Fibroblast of gingiva (primary cell): ENCODE measurements at places on chromosomes 7 and 10.

DNA sequence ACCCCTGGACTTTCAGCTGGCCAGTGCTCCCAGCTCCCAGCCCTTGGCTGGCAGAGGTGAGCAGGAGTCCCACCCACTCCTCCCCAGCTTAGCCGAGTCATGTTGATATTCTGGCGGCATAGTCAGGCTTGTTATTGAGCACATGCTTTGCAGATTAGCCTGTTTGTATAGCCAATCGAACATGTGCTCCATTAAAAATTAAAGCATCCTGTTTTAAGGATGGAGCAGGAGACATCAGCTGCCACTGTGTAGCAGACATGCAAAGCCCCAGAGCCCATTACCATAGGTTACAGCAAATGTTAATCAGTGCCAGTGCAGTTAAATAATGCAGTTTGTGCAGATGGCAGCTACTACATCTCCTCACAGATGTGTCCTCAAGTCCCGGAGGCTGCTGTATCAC, 574.6 kb upstream of the GALNT17 start:
- DNase-seq, result no peak

- DNase-seq, result no peak
These were observed 435.5 kb downstream of the CALN1 start for GRCh38 chr7:71976645-71977044.

- DNase-seq, result no peak
These were observed 86.8 kb upstream of the ANKRD1 start for GRCh38 chr10:91007655-91008054.

GRCh38 chr7:95398155-95398940, 2.2 kb upstream of the PON3 start:
- DNase-seq, result no peak

DNA sequence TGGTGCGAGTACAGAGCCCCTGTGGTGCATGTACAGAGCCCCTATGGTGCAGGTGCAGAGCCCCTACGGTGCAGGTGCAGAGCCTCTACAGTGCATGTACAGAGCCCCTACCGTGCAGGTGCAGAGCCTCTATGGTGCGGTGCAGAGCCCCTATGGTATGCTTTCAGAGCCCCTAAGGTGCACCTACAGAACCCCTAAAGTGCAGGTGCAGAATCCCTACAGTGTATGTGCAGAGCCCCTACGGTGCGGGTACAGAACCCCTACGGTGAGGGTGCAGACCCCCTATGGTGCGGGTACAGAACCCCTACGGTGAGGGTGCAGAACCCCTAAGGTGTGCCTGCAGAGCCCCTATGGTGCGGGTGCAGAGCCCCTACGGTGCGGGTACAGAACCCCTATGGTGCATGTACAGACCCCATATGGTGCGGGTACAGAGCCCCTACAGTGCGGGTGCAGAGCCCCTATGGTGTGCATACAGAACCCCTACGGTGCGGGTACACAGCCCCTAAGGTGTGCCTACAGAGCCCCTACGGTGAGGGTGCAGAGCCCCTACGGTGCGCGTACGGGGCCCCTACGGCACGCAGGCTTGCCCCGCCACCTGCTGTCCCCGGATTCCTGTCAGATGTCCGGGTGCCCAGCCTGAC, 53.5 kb downstream of the MGMT start:
- DNase-seq, result no peak

DNA sequence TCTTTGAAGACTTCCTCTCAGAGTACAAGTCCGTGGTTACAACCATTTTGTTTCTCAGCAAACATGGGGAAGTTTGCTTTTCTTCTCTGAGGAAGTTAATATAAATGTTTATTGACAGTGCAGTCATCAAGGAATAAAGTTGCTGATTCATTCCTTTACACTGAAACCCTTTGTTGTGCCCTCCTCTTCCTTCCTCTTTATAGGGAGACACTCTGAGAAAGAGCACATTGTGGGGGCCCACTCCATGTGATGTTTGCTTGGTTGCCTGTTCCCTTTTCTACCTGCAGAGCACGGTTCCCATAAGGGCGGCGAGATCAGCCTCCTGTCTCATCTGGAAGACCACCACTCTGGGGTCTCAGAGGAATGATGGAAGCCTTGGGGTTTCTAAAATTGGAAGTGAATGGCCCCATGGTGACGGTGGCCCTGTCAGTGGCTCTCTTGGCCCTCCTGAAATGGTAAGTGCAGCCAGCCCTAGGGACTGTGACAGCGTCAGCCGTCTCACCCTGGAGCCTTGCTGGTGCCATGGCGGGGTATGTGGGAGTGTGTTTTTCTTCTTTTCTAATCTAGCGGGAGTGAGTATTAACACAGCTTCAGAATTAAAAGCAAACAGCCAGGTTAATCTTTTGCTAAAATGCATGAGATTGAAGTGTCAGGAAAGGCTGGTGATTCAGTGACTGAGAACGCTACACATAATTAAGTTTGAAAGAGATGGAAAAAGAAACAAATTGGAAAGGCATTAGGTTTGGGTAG, at the start of gene TBXAS1:
Gene TBXAS1 (plus strand): TSS at position 240 of the 750 bp plus-strand sequence. CDS start 127 bp downstream, at position 367.
- no peak for DNase-seq

DNA sequence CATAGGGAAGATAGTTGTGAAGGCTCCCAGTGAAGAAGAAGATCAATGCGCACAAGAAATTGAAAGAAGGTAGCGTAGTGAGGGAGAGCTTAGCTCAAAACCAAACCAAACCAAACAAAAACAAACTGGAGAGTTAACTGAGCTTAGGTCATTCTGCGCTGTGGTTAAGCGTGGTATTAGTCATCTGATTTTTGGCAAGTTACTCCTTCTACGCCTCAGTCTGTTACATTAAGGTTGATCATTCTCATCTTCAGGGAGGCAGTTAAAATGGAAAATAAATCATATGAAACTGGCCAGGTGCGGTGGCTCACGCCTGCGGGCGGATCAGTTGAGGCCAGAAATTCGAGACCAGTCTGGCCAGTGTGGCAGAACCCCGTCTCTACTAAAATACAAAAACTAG, 259.7 kb downstream of the EXOC4 start:
- peak; percentile 81 for DNase-seq

- peak; percentile 19 for DNase-seq
These were observed 70.1 kb downstream of the RNF133 start for GRCh38 chr7:122628651-122629411.

DNA sequence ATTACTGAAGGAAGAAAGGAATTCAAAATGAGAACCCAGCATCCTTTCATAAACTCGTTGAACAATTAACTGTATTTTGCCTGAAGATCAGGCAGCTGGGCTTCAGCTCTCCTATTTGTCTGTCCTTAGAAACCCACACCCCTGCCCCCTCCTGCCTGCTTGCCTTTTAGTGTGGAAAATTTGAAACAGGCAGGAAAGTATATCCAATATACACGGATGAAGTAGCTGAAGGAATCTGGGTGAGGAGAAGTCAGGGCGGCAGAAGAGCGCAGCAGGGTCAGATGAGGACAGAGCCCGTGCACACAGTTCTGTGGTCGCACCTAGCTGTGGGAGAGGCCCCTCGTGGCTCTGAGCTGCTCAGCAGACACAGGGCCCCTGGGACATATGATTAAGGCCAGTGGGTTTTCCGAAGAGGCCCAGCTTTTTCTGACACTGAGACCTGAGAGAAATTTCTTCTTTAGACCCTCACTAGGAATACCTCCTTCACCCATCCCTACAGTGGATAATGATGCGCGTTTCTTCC, 87.9 kb downstream of the ACTR3B start:
- no peak for DNase-seq

DNA sequence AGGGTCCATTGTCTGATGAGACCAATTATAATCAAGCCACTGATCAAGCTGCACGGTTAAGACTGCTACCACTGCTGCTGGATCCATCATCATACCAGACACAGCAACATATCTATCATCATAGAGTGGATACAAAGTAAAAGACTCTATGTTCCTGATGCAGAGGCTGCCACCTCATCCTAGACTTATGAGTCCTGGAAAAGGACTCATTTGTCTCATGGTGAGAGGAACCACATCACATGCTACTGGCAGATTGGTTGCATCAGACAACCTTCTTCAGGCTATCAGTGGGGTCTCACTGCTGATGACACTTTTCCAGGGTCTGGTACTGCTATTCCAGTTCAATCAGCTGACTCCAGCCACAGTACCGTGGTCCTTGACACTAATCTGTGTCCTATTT, 79.0 kb downstream of the ABI1 start:
- no peak for DNase-seq

- no peak for DNase-seq
These were observed 23.3 kb downstream of the INHBA start for GRCh38 chr7:41679566-41679965.

- no peak for DNase-seq
These were observed 369.5 kb downstream of the ABCA13 start for GRCh38 chr7:48540746-48541145.

DNA sequence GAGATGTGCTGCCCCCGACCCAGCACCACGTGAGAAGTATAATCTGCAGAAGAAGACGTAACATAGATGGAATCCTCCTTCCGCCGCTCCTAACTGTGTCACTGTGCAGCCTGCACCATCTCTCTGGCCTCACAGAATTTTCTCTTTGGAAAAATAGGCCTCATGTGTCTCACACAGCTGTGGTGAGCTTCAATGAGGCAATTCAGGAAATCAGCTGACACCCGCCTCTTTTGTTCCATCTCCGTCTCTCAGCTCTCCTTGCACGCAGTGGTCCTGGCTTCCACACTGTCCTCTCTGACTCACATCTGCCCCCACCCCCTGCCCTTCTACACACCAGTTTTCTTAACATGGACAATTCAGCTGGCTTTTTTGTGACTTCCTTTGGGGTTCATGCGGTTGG, 7.2 kb downstream of the C10orf90 start:
- peak; percentile 52 for DNase-seq

DNA sequence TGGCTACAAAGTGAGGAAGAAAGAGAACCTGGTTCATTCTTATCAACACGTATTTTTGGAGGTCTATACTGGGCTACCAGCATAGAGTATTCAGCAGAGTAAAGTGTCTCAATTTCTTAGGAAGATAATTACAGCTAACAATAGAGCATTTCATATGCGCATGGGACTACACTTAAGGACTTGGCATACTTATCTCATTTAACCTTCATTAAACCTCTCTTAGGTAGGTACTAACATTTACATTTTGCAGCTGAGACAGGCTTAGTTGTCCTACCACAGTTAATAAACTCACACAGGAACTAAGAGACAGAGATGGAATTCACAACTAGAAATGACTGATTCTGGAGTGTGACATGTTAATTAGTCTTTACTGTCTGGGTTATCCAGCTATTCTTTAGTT, 66.6 kb downstream of the NRBF2 start:
- no peak for DNase-seq

GRCh38 chr7:39911167-39911566, 38.9 kb upstream of the CDK13 start:
- no peak for DNase-seq

GRCh38 chr10:129024046-129024445, 443.0 kb upstream of the MGMT start:
- no peak for DNase-seq

GRCh38 chr7:111708072-111708471, 145.8 kb upstream of the IMMP2L start:
- DNase-seq, result peak; percentile 41

GRCh38 chr7:121322460-121322859, 6.3 kb upstream of the WNT16 start:
- DNase-seq, result no peak

- DNase-seq, result no peak
These were observed 110.2 kb downstream of the FZD1 start for GRCh38 chr7:91374321-91374989.

DNA sequence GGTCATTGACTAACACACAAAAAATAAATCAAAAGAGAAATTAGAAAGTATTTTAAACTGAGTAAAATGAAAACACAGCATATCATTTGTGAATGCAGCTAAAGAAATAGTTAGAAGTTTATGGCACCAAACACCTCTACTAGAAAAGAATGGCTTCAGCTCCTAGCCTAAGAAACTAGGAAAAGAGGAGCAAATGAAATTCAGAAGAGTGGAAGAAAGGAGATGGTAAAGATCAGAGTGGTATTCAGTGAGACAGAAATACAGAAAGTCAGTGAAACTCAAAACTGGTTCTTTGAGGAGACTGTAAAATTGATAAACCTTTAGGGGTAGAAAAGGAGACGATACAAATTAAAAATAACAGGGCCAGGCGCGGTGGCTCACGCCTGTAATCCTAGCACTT, 2.7 kb downstream of the EXOC6 start:
- no peak for DNase-seq

DNA sequence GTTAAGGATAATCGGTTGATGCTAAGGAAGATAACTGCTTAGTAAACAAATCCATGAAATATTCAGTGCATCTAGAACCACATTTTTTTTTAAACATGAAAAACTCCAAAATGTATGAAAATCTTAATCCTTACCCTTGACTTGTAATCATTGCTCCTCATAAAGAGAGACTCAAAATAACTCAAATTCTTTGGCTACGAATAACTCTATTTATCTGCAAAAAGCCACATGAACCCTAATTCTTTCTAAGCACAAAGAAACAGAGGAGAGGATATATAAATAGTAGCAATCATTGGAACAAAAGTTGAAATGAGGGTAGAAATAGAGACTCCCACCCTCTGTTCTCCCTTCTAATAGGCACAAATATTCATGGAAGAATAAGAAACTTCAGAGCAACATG, 40.2 kb downstream of the ANK3 start:
- no peak for DNase-seq

- no peak for DNase-seq
These were observed 149.0 kb upstream of the CHST15 start for GRCh38 chr10:124242365-124242764.

GRCh38 chr7:4861673-4862072, at the start of gene PAPOLB:
Gene PAPOLB, minus strand, starts transcription at chr7:4862030. Its CDS starts 220 bp downstream, at chr7:4861810.
- DNase-seq, result no peak

GRCh38 chr10:63832686-63833085, 311.5 kb downstream of the REEP3 start:
- DNase-seq, result no peak

DNA sequence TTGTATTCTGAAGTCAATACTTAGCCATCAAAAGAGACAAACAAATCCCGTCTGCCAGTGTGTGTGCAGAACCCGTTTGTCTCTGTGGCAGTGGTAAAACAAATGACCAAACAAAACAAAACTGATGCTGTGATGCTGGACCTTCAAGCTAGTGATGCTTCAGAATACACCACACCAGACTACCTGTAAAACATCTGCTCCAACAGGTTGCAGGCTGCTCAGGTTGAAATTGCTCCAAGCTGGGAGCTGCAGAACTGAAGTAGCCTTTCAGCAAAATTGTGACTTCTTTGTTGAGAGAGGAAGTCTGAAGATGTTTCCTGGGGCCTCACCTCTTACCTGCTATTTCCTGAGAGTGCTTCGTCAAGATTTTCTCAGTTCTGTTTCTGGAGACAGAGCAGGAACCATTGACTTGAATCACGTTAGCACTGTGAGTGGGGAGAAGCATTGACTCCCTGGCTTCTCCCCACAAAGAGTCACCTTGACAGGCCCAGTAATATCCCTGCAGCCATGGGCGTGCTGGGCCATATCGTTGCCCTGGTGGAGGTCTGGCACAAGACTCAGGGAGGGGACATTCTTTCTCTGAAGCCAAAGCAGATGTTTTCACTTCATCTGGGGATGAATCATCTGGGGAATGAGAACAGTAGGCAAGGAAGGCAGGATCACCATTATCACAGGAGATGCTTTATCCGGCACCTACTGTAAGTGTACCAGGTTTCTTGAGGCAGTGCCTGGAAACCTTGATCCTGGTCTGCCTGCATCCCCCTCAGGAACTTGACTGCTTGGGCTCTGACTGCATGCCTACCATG, 80.2 kb downstream of the RBM20 start:
- DNase-seq, result no peak
